Dermis microvascular lymphatic vessel endothelial cell (primary cell): ENCODE measurements at places on chromosomes 13 and 19. TPM values are rescaled to one million over a fixed set of nuclear protein-coding genes. Genes with fewer than 3 reads are reported as not detected.

DNA sequence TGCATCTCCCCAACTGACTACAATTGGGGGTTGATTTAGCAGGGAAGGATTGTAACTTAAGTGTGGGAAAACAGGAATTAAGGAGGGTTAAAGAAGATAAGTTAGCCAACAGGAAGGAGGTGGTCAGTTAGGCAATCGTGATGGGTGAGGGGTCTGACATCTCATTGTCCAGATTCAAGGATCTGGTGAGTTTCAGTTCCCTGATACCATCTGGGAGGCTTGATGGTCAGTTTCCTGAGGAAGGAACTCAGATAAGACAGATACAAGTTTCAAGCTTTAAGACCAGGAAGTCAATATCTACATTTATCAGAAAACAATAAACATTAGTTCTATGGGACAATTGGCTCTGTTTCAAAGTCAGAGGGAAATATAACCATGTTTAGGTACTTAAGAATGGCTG lies 601.8 kb downstream of the SLITRK6 start:
- DNase-seq, result no peak

GRCh38 chr13:48510698-48511097 lies 22.2 kb downstream of the RCBTB2 start:
- no peak for DNase-seq

GRCh38 chr13:100811024-100811865 lies 136.7 kb upstream of the TMTC4 start:
- DNase-seq, result no peak

- no peak for DNase-seq
Measured at GRCh38 chr13:64993514-64994164, 2236.5 kb downstream of the PCDH9 start.

GRCh38 chr13:75173457-75174356 lies 308.3 kb downstream of the TBC1D4 start:
- no peak for DNase-seq

DNA sequence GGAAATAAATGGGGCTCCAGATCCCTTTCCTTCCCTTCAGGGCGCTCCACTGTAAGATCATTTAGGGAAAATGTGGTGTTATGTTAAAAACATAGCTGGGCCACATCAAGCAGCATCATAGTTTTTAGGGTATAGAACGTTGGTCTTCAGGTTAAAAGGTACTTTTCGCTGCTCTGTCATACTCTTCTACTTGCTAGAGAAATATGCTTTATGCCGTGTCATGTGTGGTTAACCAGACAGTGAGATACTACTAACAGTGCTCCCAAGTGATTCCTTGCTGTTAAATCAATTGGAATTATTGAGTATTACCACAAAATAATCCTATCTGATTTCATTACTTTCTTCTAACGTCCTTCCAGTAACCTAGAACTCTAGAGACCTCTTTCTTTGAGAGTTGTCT lies 1.1 kb upstream of the NDFIP2 start:
- no peak for DNase-seq

DNA sequence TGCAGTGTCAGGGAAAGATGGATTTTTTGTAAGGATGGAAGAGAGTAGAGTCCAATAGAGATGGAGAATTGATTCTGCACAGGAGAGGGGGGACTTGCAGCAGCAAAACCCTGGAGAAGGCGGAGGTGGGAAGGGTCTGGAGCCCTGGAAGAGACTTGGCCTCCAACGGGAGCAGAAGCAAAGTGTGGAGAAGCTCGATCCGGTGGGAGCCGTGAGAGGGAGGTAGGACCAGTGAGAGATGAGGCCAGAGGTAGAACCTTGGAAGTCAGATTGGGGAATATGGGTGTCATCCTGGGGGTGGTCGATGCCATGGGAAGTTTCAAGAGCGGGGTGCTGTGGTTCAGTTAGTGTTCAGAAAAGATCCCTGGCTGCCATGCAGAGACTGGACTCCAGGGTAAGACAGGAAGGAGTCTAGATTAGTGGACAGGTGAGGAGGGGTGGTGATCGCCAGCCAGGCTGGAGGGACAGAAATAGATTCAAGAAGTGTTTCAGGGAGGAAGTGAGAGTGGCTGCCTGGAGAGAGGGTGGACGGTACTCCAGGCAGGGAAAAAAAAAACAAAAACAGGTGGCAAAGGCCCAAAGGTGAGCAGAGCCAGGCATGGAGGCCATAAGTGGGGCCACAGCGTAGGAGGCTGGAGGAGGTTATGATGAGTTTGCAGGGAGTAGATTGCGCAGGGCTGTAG lies 2.6 kb downstream of the PPP5C start:
- DNase-seq, result no peak

- DNase-seq, result peak; percentile 79
Measured at GRCh38 chr13:41603917-41604316, 146.6 kb downstream of the RGCC start.

- peak; percentile 39 for DNase-seq
Measured at GRCh38 chr19:7550987-7551761, 15.7 kb downstream of the PNPLA6 start.

Gene ALOX5AP
- total RNA-seq, result 0.25 and 0.26 TPM in 2 replicates

Gene C19orf81
- total RNA-seq, result 0.89 TPM in 1 of 2 replicates, not detected in the other

Gene CGB8
- not detected in 2 replicates for total RNA-seq

Gene TMPRSS9
- total RNA-seq, result not detected in 2 replicates

Gene TPTE2
- not detected in 2 replicates for total RNA-seq

Gene ZNF724
- 4.9 and 5.3 TPM in 2 replicates for total RNA-seq
